ENCODE measurements at places on chromosomes 2 and 18. TPM values are rescaled to one million over a fixed set of nuclear protein-coding genes. Genes with fewer than 3 reads are reported as not detected.

GRCh38 chr2:191280290-191280689 lies 35.1 kb downstream of the MYO1B start:
- DNase-seq, result no peak
- H3K27ac ChIP-seq, result no peak overlapping the region
- H3K4me1 ChIP-seq, result no peaks in the 10 kb centered on the region
- no peaks in the 10 kb centered on the region for H3K36me3 ChIP-seq

DNA sequence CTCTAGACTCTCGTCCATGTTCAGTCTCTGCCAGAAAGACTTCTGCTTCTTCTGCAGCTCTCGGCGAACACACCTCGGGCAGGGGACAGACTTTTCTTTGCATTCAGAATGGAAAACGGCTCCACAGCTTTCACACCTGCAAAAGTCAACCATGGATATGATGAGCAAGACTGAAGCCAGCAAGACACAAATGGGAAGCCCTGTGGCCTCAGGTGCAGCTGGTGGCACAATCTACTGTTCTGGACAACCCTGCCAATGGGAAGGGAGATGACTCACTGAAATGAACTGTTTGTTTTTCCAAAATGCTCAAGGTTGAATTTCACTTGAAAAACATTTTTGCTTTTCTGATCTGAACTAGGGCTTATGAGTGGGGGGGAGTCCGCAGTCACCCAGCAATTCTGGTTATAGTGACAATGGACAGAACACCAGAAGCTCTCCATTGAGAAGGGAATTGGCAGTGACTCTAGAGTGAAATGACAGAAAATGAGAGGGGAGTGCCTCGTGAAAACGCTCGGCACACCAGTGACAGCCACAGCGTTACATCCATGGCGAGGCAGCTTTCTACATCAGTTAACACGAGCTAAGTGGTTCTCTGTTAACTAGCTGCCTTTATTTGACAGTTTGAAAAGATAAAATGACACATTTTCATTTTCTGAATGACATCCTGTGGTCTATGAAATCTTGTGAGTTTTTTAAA lies 58.8 kb upstream of the FZD5 start:
- H3K36me3 ChIP-seq, result no peaks in the 10 kb centered on the region
- no peak overlapping the region for H3K4me3 ChIP-seq
- peaks cover 11% of the 10 kb centered on the region for H3K4me1 ChIP-seq
- H3K27me3 ChIP-seq, result no peaks in the 10 kb centered on the region
- no peak for DNase-seq

- H3K27ac ChIP-seq, result no peak overlapping the region
- H3K4me3 ChIP-seq, result no peak overlapping the region
- DNase-seq, result no peak
- peaks cover 3% of the 10 kb centered on the region for H3K4me1 ChIP-seq
- no peaks in the 10 kb centered on the region for H3K36me3 ChIP-seq
These were observed 143.1 kb upstream of the PELI1 start for GRCh38 chr2:64287202-64287740.

DNA sequence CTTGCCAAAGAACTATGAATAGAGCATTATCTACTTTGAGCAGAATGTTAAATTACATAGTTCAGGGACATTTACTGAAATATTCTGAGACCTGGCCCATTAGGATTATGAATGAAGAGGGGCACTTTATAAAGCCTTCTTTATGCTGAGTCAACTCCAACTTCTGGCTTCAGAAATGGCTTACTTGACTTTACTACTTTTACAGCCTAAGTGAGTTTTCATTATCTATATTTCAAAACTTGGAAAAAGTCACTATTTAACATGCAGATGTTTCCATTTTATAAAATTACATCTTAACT lies 37.7 kb downstream of the SESTD1 start:
- no peak overlapping the region for H3K27ac ChIP-seq
- DNase-seq, result no peak
- H3K4me1 ChIP-seq, result no peaks in the 10 kb centered on the region
- H3K4me3 ChIP-seq, result no peak overlapping the region
- no peaks in the 10 kb centered on the region for H3K36me3 ChIP-seq

GRCh38 chr18:32760391-32760790 lies 12.4 kb downstream of the KLHL14 start:
- no peak overlapping the region for H3K27ac ChIP-seq
- no peaks in the 10 kb centered on the region for H3K36me3 ChIP-seq
- no peak overlapping the region for H3K4me3 ChIP-seq
- DNase-seq, result no peak
- no peaks in the 10 kb centered on the region for H3K27me3 ChIP-seq

DNA sequence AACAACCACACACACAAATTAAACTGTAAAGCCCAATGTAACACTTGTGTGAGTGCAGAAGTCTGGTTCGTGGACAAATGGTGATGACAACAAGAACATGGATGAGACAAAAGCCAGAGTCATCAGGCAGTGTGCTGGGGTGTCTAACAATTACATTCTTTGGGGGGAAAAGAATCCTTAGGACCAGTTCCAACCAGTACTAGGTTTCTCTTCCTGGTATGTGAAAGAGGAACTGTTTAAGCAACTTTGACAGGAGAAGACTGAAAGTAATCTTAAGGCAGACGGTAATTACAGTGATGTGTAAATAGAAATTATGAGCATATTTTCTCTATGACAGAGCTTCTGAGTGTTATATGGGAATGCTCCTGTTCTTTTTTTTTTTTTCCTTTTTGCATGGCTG lies 133.4 kb downstream of the AFF3 start:
- peaks cover 14% of the 10 kb centered on the region for H3K27me3 ChIP-seq
- H3K36me3 ChIP-seq, result no peaks in the 10 kb centered on the region
- H3K4me3 ChIP-seq, result no peak overlapping the region

- H3K27me3 ChIP-seq, result no peaks in the 10 kb centered on the region
- DNase-seq, result no peak
- no peak overlapping the region for H3K4me3 ChIP-seq
- no peaks in the 10 kb centered on the region for H3K4me1 ChIP-seq
- no peak overlapping the region for H3K27ac ChIP-seq
These were observed 378.2 kb upstream of the ST6GAL2 start for GRCh38 chr2:107264184-107264583.

DNA sequence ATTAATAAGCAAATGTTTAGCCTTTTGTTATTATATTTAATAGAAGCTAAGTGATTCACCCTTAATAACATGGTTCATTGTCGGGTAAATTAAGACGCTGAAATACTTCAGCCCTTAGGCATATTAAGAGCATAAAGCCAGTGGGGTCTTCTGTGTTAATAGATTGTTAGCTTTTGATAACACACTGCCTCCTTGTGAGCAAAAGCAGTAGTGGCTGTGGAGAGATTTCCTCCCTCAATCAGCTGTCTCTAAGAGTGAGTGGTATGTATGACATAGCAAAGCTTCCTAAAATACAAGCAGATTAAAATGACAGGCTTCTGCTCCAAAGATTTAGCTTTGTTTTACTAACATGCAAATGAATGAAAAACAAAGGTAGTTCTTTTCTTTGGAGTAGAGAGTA lies 143.7 kb upstream of the SYT4 start:
- H3K4me1 ChIP-seq, result no peaks in the 10 kb centered on the region
- no peak overlapping the region for H3K27ac ChIP-seq
- H3K4me3 ChIP-seq, result no peak overlapping the region
- H3K36me3 ChIP-seq, result no peaks in the 10 kb centered on the region

GRCh38 chr2:76731157-76731556 lies 791.0 kb downstream of the LRRTM4 start:
- H3K4me1 ChIP-seq, result no peaks in the 10 kb centered on the region
- no peak overlapping the region for H3K4me3 ChIP-seq
- no peaks in the 10 kb centered on the region for H3K36me3 ChIP-seq

NTSR2 gene
- total RNA-seq, result not detected
